GM23248 (cell line): ENCODE measurements at places on chromosomes 3 and 15. TPM values are rescaled to one million over a fixed set of nuclear protein-coding genes. Genes with fewer than 3 reads are reported as not detected.

The DISP2 gene
- total RNA-seq = 0.11 and 0.13 TPM in 2 replicates

DNA sequence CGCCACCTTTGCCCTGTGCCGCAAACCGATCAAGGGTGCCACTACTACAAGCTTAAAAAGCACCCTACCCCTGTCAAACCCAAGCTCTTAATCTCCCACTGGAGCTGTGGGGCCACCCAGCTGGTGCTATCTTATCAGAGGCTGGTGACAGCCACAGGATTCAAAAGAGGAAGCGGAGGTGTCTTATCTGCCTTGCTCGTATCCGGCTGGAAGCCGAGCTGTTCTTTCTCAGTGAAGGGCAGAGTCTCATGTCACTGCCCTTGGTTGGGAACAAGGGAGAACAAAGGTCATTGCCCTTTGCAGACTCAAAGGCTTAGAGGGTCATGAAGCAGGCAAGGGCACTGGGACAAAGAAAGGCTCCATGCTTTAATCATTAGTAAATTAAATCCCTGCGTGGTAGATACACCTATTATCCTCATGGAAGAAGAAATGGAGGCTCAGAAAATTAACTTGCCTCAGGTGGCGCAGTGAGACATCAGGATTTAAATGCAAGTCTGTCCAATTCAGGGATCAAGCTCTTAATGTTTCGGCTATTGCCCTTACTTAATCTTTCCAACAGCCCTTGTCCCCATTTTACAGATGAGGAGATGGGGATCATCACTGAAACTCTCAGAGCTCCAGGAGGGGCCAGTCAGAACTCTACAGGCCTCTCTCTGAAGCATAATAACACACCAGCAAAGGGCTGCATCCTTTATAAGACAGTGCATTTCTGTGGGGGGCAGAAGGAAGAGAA, 360.0 kb upstream of the PROK2 start:
- no peak for DNase-seq

DNA sequence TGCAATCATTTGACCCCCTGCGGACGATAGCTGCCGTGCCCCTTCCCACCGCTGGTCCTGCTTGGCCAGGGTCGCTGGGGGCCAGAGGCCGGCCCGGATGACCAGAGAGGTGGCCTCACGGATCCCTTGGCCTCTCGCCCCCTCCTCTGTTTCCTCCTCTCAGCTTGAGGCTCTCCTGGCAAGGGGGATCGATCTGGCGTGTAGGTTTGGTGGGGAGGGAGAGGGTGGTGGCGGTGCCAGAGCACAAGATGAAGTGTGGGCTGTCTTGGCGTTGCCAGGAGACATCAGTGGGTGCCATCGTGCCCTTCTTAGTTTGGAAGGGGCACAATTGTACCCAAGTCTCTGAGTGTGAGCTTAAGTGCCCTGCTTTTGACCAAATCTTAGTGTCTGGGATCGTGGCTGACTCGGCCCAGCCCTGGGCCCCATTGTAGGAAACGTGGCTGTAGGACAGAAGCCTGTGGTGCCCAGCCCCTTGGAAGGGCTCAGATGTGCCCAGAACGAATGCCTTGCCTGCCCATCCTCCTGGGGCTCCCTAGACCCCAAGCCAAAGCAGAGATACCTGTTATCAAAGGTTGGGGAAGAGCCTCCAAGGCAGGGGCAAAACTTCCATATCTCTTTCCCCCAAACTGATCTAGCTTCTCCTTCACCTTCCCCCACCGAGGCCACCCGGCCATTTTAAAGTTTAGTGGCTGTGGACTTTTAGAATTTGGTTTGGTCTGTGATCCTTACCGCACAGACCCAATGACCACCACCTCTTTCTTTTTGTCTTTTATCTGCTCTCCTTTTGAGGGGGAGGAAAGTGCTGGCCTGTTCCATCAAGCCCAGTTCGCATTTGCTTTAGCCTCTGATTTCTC, 14.4 kb downstream of the NR2F2 start:
- no peak for DNase-seq

DNA sequence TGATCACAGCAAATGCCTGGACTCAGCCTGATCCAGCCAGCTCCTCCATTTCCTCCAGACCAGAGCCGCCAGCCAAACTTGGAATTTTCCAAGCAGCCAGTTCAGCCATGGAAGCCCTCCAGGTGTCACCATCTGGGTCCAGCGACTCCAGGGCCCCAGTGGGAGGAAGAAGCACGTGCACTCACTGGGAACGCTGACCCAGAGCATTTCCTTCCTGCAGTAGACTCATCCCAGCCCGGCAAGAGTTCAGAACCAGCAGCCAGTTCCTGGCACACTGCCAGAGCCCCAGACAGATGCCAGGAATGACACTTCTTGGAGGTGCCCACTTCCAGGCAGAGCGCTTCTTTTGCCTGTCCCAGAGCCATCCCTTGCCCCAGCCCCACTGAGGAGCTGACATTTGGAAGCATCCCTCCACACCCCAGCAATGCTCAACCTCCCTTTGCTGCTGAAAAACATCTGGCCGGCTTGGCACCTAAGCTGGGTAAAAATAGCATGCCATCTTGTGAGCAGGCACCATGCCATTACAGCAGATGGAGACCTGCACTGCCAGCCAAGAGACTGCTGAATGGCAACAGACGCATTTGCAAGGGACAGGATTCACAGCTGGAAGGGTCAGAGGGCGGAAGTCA, 460.3 kb upstream of the PROK2 start:
- DNase-seq = peak; percentile 35

DNA sequence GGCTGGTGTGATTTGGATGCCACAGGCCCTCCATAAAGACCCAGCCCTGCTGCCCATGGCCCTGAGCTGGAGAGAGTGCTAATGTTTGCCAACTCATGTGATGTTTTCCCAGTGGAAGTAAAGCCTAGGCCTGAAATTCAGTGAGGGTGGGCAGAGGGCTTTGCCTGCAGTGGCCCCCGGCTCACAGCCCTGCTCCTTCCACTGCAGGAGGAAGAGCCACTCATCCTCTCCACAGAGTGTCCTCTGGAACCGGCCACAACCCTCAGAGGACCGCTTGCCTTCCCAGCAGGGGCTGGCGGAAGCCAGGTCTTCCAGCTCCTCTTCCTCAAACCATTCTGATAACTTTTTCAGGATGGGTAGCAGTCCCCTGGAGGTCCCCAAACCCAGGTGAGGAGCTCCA, 13.9 kb upstream of the CPNE9 start:
- no peak for DNase-seq

GRCh38 chr3:178084938-178085816, 451.1 kb upstream of the KCNMB2 start:
- peak; percentile 62 for DNase-seq

DNA sequence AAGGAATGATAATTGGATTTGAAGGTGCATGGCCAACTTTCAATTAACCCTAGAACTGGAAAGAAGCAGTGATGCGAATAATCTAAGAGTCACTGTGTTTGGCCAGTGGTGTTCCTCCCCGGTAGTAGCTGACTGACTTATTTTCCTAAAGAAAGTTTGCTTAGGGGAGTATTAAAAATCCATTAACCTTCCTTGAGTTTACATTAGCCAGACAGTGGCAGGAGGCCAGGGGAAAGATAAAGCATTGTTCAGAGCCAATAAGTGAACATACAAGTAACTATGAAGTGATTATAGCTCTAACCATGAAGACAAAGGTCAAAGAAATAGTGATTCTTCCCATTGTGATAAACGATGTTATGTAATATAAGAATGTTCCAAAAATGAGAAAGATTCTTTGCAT, 8.9 kb upstream of the TMEM202 start:
- DNase-seq = no peak

DNA sequence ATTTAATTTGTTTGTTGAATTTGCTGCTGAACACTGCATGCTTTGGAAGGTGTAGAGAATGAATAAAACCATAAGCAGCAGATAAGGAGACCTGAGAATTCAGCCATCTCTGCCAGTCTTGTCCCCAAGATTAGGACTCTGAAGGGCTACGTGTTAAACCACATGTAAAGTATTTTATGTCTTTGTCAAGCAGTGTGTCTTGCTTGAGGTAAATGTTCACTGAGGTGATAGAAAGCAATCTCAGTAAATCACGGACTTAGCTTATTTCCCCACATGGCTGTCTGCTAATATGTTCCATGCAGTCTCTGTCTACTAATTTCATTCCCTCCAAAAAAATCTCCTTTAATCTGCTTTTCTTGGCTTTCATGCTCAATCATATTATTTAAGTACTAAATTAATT, 467.1 kb downstream of the RAP2B start:
- DNase-seq = no peak

DNA sequence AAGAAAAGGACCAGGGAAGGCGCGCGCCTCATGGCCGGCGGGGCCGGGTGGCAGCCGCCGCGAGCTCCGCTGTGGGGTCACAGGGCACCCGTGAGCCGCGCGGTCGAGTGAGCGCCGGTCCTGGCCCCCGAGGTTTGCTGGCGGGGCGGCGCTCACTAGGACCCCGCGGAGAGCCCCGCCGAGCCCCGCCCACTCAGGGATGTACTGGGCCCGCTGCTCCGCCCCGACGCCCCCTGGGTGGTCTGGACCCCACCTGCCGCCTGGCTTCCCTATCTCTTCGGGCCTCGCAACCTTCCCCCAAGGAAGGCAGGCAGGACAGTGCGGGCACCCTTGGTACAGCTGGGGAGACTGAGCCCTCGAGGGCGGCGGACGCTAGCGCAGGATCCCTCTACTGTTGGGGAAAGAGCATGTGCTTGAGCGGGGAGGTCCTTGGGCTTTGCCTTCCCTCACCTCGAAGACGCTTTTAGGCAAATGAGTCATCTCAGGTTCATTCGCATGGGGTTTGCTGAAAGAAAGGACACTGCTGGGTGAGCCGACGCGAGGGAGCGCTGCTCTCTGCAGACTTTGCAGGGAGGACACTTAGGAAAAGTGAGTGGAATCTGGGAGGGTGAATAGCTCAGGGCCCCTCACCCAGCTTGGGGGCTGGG, at the start of gene CHRNB4:
TSS of gene CHRNB4 (minus strand) at position 109 of the 647 bp plus-strand sequence. CDS start at position 32, 77 bp downstream.
- DNase-seq = peak; percentile 10
